Panc1 (cell line): ENCODE measurements at places on chromosomes 4 and X.

DNA sequence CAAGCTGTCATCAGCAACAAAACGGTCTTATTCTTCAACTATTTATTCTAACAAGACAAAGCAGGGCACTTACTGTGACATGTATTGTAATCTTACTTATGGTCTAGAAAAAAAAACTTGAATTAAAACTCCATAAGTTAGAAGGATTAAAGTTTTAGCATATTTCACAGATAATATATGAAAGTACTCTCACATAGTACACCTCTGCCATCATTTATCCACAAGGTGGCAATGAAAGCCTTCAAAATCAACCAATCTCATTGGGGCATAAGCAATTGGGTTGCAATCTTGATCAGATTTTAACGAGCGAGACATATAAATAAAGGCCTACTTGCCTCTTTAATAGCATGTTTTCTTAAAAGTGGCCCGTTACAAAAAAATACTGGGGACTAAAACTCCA is 1382.9 kb downstream of the FAM133A start:
- DNase-seq, result no peak

- DNase-seq, result no peak
Observed at GRCh38 chrX:25013632-25014365, 2.0 kb downstream of the ARX start.

GRCh38 chr4:72566464-72566972 is 2.5 kb downstream of the ADAMTS3 start:
- no peak for DNase-seq

- no peak for DNase-seq
Observed at GRCh38 chr4:183716302-183716701, 57.2 kb downstream of the TRAPPC11 start.

DNA sequence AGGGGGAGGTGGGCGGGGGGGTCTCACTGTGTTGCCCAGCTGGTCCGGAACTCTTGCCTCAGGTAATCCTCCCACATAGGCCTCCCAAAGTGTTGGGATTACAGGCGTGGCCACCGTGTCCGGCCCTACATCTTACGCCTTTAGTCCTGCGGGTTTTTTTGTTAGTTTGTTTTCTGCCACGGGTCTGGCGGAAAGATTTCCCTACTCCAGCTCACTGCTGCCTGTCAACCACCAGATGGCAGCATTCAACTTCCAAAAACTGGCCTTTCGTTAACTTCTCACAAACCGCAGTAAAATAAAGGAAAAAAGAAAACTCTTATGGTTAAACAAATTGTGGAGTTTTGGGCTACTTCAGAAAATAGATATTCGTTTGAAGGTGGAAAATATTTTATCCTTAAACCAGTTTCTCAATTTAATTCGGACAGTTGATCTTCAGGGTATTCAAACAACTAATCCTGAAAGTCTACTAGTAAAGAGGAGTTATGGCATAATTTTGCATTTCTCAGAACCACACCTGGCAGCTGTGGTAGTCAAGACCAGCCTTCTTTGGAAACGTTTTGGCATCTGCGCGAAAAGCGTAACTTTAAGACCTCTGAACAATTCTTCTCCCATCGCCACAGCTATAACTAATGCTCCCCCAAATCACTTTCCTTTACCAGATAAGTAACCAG is 41.1 kb downstream of the LUZP4 start:
- peak; percentile 42 for DNase-seq

GRCh38 chrX:134949271-134949670 is 41.5 kb upstream of the SMIM10 start:
- no peak for DNase-seq

DNA sequence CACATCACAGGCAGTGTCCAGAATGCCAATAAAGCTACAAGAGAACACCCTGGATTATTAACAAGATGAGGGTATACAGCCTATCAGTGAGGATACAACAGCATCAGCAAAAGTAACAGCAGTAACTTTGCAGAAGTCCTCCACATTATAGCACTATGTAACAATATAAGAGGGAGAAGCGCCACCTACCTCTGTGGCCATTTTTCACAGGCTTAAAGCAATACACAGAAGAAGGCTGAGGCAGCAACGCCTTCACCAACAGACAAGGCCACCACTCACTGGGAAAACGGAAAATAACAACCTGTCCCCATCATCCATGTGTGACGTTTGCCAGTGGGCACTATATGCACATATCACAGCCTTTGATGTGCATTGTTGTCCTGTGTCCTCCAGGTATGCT is 12.5 kb downstream of the RTL8B start:
- DNase-seq, result no peak

DNA sequence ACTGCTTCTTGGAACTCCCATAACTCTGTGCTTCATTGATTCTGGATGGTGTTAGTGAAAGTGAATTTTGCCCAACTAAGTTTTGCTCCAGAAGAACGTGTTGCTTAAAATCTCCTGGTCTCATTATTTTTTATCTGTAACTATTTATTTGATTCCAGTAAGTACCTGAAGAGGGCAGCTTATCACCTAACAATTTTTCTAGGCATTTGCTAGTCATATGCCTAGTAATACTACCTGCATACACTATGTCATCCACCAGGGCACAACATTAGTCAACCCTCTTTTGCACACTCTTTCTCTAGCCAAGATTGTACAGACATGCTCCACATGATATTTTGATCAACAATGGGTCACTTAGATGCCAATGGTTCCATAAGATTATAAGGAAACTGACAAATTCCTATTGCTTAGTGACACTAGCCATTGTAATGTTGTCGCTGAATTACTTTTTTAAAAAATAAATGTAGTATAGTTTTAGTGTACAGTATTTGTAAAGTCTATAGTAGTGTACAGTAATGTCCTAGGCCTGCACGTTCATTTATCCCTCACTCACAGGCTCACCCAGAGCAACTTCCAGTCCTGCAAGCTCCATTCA is 499.9 kb upstream of the AADAT start:
- DNase-seq, result peak; percentile 8

- DNase-seq, result no peak
Observed at GRCh38 chr4:87527431-87528220, 1.6 kb downstream of the SPARCL1 start.

DNA sequence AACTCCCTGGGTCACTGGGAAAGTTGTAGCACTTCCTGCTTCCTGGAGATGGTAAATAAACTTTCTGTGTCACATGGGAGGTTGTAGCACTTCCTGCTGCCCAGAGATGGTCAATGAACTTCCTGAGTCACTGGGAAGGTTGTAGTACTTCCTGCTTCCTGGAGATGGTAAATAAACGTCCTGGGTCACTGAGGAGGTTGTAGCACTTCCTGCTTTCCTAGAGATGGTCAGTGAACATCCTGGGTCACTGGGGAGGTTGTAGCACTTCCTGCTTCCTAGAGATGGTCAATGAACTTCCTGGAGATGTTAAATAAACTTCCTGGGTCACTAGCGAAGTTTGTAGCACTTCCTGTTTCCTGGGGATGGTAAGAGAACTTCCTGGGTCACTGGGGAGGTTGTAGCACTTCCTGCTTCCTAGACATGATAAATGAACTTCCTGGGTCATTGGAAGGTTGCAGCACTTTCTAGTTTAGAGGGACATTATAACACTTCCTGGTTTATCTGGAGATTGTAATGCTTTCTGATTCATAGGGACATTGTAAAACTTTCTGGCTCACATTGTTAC is 62.3 kb upstream of the CD99 start:
- no peak for DNase-seq

DNA sequence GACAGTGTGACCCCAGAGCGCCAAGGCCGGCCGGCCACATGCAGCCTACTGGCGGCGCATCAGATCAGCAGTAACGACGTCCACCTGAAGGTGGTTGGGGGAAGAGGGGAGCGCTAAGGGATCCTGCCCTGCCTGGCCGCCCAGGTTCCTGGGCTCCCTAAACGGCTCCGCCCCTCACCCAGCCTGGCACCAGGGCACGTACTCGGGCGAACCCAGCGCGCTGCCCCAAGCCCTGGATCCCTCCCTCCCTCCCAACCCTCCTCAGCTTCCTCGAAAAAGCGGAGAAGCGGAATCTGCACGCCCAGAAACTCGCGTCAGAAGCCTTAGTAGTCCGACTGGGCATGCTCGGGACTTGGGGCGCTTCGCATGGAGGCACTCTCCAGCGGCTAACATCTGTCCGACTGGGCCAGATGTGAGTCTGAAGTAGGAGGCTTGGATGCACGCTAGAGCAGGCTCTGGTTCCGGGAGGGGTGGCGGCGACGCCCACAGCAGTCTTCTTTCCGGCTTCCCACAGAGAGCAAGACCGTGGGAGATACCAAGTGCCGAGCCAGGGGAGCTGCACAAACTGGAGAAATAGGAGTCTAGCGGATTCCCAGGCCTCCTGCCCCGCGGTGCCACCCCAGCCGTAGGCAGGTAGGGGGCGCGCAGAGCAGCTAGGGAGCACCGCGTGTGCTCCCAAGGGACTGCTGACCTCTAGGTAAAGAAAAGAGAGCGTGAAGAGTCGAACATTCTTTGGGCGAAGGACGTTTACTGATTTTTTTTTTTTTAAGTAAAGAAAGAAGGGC is 114.3 kb upstream of the TEX13C start:
- DNase-seq, result no peak

GRCh38 chr4:153071958-153072598 is 132.2 kb upstream of the TRIM2 start:
- no peak for DNase-seq

- DNase-seq, result no peak
Observed at GRCh38 chrX:139091066-139091465, 379.5 kb upstream of the FGF13 start.

DNA sequence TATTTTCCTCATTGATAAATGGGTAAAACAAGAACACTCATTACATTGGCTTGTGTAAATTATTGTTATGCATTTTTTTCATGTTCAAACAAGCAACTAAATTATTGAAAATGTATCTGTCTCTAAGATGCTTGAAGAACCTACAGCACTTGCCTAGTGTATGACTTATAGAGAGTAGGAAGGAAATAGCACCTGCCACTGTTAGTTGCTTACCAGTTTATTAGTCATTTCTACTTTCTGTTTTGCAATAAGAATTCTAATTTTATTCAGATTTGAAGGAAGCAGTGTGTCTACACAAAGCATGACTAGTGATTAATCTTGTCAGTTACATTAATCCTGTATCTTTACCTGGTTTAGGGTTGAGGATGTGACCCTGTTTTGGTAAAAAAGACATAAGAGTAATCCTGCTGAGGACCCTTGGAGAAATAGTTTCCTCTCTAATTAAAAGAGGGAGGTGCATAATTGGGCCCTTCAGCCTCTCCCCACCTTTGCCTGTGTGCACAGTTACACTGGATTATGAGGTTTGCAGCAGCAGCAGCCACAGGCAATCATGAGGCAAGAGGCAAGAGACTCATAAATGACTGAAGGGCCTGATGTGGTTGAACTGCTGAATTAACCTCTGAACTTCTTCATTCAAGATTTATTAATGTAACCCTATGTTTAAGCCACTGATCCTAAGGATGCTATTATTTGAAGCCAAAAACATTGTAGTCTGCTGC is 1202.1 kb downstream of the ADGRL3 start:
- DNase-seq, result no peak

GRCh38 chr4:108829966-108830492 is 67.2 kb upstream of the ETNPPL start:
- DNase-seq, result no peak

DNA sequence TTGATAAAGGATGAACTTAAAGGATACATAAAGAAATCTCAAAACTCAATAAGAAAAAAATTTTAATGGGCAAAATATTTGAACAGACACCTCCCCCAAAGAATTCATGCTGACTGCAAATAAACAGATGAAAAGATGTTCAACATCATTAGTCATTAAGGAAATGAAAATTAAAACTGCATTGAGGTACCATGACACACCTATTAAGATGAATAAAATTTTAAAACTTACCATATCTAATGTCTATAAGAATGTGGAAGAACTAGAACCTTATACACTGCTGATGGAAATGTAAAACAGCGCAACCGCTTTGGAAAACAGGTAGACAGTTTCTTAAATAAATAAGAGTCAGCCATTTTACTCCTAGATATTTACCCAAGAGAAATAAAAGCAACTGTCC is 266.8 kb upstream of the TET2 start:
- no peak for DNase-seq

DNA sequence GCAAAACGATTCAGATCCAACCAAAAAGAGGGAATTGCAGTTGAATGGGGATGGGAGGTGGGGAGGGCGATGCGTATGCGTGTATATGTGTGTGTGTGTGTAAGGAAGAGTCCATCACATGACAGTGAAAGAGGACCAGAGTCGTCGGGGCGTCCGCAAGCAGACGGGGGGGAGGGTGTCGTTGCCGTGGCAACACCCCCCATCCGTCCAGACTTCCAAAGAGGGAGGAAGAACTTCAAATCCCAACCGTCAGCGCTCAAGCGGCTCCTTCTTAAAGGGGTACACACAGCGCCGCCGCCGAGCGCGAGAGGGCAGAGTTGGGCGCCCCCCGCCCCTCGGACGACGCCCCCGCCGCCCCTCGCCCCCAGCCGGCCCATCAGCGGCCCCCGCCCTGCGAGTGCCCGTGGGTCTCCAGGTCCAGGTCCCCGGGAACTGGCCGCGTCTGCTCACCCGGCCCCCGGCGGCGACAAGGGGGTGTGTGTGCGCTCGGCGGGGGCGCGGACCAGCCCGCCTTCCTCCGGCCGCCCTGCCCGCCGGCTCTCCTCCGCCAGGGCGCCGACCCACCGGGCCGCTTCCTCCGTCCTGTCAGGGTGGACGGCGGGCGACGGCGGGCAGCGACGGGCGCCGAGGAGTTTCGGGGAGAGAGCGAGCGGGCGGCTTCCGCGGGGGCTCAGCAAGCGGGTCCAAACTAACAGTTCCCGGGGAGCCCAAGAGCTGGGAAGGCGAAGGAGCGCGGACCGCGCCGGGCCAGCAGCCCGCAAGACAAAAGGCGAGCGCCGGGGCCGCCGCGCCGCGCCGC is 685 bp downstream of the LCORL start:
- DNase-seq, result no peak

- no peak for DNase-seq
Observed at GRCh38 chrX:46665232-46666152, 91.9 kb downstream of the CHST7 start.

GRCh38 chrX:110432091-110432905 is 73.7 kb downstream of the RTL9 start:
- no peak for DNase-seq

DNA sequence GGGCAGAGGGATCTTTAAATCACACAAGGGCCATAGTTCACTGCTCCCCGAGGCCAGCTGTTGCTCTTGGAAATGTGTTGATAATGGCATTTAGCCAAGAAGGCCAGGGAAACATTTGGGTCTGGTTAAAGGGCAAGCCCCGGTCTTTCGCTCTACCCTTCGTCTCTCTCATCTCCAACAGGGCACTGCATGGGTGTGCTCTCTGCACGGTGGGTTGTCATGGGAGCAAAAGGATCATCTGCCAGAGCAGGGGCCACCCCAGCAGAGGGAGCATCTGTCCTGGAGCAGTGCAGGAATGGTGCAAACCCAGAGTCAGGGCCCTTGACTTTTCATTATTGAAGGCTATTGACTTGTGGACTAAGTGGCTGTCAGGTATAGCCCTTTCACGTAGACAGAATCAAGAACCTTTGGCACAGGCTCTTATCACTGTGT is 22.7 kb upstream of the PGRMC2 start:
- no peak for DNase-seq

GRCh38 chr4:55291227-55291640 is 54.8 kb upstream of the SRD5A3 start:
- DNase-seq, result no peak

GRCh38 chr4:142516686-142517526 is 329.2 kb downstream of the INPP4B start:
- DNase-seq, result no peak

GRCh38 chr4:55143858-55144257 is 18.5 kb upstream of the KDR start:
- DNase-seq, result no peak
